ENCODE measurements at places on chromosomes 5 and 9.

GRCh38 chr9:21570643-21571275, 88.6 kb upstream of the IFNE start:
- no peak for DNase-seq

GRCh38 chr9:17402309-17402708, 176.6 kb upstream of the SH3GL2 start:
- no peak for DNase-seq

GRCh38 chr5:110807169-110807568, 68.4 kb downstream of the SLC25A46 start:
- DNase-seq = no peak

GRCh38 chr5:31393126-31393525, 138.8 kb downstream of the DROSHA start:
- no peak for DNase-seq

DNA sequence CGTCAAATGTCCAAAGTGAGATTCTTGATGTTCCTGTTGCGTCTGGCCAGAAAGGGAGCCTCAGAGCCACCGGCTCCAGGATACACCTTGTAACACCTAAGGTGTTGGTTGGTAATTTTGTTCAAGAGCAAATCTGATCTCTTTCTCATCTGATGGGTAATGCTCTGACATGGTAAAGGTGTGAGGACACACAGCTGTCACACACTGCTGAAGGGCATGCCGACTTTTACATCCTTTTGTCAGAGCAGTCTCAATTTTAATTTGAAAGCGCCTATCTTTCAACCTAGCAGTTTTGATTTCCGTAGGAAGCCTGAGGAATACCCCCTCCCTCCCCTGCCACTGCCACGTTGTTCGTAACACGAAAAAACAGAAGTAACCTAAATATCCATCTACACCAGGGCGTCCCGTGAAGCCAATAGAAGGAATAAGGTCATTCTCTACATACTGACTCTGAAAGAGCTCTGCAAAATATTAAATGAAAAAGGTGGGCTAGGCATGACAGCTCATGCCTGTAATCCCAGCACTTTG, 57.4 kb downstream of the TSTD2 start:
- DNase-seq = no peak

DNA sequence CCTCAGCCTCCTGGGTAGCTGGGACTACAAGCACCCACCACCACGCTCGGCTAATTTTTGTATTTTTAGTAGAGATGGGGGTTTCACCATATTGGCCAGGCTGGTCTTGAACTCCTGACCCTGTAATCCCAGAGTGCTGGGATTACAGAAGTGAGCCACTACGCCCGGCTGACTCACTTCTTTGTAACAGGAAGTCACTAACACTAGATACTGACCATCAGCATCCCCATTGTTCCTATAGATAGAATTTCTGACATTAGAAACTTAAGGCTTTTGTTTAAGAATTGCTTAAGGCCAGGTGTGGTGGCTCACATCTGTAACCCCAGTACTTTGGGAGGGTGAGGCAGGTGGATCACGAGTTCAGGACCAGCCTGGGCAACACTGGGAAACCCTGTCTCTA, 42.2 kb downstream of the LEAP2 start:
- no peak for DNase-seq

GRCh38 chr5:57258943-57259342, 85.1 kb downstream of the GPBP1 start:
- DNase-seq = no peak

- no peak for DNase-seq
These were observed 274.4 kb downstream of the EFNA5 start for GRCh38 chr5:107396351-107396690.

DNA sequence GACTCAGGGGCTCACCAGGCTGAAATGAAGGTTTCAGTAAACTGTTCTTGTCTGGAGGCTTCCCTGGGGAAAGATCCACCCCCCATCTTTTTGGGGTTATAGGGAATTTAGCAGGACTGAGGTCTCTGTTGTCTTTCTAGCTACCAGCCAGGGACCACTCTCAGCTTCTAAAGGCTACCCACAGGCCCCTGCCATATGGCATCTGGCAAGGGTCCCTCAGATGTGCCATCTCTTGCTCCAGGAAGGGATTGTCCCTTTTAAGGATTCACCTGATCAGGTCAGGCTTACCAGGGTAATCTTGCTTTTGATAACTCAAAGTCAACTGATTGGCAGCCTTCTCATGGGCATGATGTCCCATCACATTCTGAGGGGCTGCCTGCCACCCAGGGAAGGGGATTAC, 65.0 kb downstream of the NSUN2 start:
- no peak for DNase-seq

GRCh38 chr5:159929176-159929575, 12.9 kb downstream of the ADRA1B start:
- DNase-seq = no peak

- DNase-seq = no peak
These were observed 42.0 kb downstream of the WNK2 start for GRCh38 chr9:93225892-93226291.

DNA sequence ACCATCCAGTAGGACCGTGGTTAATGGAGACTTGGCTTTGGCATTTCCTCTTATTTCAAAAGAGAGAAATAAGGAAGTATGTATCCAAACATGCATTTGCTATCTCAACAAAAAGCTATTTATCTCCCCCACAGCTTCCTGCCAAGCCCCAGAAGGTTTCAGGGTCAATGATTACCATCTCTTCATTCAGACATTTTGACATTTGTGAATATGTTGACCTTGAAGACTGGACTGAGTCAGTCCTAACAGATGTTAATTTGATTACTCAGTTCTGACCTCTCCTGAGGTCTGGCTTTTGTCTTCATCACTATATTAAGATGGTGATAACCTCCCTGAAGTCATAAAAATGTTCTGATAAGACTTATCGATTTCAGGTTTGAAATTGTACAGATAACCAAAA, 479.4 kb downstream of the AGTPBP1 start:
- DNase-seq = no peak

DNA sequence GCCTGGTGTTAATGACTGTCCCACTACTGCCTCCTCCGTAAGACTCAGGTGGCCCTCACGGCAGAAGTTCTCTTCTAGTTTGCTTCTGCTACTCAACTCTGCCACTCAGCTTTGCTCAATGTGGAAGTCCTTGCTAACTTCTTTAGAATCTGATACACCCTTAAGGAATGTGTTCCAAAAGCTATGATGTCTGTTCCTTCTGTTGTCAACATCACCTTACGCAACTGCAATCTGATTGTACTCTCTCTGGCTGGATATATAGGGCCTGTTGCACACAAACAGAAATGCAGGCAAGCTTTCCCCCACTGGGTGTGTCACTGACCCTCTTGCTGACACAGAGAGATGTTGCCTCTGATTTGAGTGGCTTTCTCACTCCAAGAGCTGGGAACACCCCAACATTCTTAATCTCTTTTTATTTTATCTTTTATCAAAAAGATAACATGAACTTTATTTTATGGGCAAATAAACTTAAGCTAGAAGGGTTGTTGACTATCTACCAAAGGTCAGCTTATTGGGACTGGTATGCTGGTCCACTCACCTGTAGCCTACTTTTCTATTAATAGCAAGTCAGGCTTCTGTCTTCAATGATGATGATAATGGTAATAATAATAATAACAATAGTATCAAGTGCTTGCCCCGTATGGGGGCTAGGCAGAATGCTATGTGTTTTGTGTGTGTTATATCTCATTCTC, 25.2 kb downstream of the TMEM252 start:
- DNase-seq = no peak

- no peak for DNase-seq
These were observed 225.8 kb downstream of the PAX5 start for GRCh38 chr9:36808251-36808650.

DNA sequence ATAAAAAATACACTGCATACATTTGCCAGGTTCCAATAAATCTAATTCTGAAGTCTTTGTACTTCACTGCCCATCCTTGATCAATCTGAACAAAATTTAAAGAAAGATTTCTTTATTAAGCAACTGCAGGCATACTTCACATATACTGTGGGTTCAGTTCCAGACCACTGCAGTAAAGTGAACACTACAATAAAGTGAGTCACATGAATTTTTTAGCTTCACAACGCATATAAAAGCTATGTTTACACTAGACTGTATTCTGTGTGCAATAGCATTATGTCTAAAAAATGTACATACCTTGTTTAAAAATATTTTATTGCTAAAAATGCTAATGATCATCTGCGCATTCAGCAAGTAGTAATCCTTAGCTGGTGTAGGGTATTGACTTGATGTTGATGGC, 52.1 kb downstream of the SSBP2 start:
- DNase-seq = no peak

DNA sequence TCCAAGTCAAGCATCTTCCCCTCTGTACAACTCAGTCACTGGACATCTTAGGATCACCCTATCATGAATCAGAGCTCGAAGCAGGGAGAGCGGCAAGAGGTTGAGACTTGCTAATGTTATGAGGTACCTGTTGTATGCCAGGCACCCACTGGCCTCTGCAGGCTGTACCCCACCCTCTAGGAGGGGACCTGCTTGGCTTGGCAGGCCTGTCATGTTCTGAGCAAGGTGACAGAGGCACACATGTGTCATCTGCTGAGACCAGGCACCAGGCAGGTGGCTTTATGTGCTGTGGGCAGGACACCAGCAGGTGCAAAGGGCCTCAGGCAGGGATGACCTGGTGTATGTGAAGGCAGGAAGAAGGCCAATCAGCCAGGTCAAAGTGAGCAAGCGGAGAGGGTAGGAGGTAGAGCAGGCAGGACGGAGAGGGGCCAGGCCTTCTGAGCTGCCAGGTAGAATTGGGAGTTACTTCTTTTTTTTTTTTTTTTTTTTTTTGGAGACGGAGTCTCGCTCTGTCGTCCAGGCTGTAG, 60.3 kb upstream of the RPL26L1 start:
- no peak for DNase-seq

DNA sequence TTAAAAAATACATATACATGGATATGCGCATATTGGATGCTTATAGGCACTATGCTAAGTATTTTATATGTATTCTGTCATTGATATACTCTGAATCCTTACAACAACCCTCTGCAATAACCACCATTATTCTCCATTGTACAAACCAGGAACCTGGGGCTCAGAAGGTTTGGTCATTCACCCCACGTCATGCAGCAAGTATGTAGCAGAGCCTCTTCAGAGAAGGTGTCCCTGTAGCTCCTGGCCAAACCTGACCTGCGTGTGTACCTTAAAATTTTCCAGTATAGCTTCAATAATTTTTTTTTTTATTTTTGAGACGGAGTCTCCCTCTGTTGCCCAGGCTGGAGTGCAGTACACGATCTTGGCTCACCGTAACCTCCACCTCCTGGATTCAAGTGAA, 51.9 kb downstream of the MFAP3 start:
- no peak for DNase-seq

DNA sequence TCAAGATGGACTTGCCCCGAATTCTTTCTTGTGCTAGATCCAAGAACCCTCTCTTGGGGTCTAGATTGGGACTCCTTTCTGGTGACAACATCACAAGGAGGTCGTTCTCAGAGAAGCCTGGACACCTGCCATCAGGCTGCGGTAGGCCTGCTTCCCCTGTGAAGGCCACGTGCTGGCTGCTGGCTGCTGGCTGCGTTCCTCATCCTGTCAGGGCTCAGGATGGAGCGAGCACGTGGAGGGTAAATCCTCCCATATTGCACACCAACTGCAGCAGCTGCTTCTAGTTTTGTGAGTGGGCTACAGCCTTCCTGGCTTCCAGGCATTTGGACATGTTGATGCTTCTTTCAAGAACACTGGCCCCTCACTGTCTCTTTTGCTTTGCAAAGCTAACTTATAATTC, 95.6 kb downstream of the HSPA4 start:
- DNase-seq = no peak

DNA sequence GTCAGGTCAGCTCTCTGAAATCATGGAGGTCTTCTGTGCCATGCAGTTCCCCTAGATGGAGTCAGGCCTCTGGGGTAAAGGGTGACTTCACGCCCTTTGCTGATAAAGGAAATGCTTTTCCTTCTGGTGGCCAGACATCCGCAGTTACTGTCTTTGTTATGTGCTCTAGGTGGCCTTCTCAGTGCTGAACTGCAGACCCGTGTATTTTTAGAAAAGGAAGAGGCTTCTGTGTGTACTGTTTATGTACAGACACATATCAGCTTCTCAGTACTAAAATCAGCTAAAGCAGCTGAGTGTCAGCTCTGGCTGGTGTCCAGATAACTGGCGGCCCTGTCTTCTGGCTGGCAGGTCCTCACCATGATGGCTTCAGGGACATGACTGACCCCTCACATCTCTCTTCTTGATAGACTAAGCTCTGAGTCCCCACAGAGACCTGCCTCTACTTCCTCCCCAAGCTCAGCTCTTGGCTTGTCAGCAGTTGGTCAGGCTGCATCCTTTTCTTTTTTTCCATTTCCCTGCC, 75.3 kb downstream of the ARHGAP26 start:
- no peak for DNase-seq

DNA sequence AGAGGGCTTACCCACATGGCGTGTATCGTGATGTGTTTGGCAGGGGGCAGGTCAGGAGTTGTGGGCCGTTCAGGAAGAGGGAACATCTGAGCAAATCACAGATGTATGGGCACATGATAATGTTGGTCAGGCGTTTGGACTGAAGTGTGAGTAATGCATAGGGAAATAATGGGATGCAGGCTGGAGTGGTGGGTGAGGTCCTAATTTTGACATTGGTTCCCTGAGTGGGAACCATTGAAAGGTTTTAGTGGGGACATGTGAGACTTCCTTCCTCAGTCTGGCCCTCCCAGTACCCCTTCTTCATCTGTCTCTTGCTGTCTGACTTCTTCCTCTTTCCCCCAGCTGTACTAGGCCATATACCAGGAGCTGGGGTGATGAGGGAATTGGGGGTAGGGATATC, 7.6 kb downstream of the OTULIN start:
- DNase-seq = no peak

DNA sequence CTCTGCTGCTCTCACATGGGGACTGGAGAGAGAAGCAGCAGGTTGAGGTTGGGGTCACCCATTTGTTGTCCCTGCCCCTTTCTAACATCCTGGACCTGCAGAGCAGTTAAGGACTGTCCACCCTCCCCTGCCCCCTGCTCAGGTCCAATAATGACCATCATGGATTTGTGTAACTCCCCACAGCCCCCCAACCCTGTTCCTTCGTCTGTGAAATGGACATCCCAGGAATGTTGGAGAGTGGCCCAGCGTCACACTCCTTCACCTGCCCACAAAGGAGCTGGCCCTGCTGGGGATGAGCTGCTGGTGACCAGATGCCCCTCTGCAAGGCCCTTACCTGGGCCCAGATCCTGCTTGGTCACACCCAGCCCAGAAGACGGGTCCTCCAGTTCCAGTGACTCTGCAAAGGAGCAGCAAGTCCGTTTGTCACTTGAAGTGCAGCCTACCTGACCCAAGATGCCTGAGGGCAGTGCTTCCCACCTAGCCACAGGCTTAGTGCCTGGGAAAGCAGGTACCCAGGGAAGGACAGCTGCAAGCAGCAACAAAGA, 10.4 kb downstream of the CD74 start:
- DNase-seq = no peak

- DNase-seq = no peak
These were observed 168.5 kb upstream of the TARS1 start for GRCh38 chr5:33272288-33272687.

GRCh38 chr9:130682421-130683121, 11.0 kb upstream of the EXOSC2 start:
- DNase-seq = no peak

- DNase-seq = no peak
These were observed 162.2 kb downstream of the SREK1 start for GRCh38 chr5:66306105-66306843.

- no peak for DNase-seq
These were observed 2051.0 kb downstream of the EFNA5 start for GRCh38 chr5:105619725-105620124.

- DNase-seq = no peak
These were observed 10.1 kb upstream of the MOB3B start for GRCh38 chr9:27539479-27540441.

- no peak for DNase-seq
These were observed 24.6 kb downstream of the LAMC3 start for GRCh38 chr9:131033269-131034224.

- no peak for DNase-seq
These were observed 628.1 kb upstream of the TYRP1 start for GRCh38 chr9:12065050-12065449.

Data from stimulated activated CD8-positive, alpha-beta memory T cell treated with anti-CD3 and anti-CD28 coated beads, Interleukin-15, amount 100 ng/mL, for 48 hours (primary cell).